ENCODE measurements at places on chromosomes 6 and 20. TPM values are rescaled to one million over a fixed set of nuclear protein-coding genes. Genes with fewer than 3 reads are reported as not detected.

GRCh38 chr6:33755070-33755869, 8.6 kb upstream of the IP6K3 start:
- DNase-seq, result no peak

DNA sequence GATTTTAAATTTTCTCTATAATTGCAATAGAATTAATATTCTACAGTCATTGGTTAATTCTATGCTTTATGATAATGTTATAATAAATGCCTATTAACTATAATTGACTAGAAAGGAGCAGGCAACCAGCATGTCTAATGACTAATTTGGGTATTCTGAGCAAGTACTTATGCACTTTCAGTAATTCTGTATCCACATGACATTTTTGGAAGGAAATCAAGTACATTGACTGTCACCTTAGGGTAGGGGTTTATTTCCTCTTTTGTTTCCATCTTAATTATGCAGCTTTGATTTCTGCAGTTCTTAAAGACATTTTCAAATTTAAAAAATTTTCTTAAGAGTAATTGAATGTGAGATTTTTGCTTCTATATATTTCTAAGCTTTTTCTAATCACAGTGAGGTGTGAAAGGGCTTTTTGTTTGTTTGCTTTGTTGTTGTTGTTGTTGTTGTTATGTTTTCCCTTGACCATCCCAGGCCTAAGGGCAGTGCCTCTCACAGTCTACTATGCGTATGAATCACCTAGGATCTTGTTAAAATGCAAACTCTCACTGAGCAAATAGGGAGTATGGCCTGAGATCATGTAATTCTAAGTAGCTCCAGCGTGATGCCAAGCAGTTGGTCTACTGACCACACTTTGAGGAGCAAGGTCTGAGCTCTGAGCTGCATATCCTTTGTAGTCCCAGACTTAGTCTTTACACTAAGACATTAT, 467.1 kb upstream of the RNF217 start:
- no peak for DNase-seq

DNA sequence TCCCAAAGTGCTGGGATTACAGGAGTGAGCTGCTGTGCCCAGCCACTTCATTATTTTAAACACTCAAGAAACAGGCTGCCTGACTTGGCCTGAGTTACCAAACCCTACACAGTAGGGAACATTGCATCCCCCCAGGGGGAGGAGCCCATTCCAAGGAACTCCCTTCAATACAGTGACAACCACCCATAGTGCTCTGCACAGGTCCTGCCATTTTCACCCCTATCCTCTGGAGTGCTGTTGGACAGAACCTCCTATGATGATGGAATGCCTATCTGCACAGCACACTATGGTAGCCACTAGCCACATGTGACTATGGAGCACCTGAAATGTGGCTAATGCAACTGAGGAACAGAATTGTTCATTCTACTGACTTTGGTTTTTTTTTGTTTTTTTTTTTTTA, 11.7 kb downstream of the ACOT8 start:
- DNase-seq, result no peak

Gene HLA-DQB1
- total RNA-seq, result 1.8 TPM

Gene STK38
- 17.6 TPM for total RNA-seq

Gene TULP1
- not detected for total RNA-seq

Gene HTR1E
- not detected for total RNA-seq

Gene MUCL3
- total RNA-seq, result not detected

Measured in right atrium auricular region (tissue), 2 donors.